ENCODE measurements at places on chromosomes 1 and 21.
A peak's percentile ranks its signal among the peaks of the same experiment; 100 is the strongest.

DNA sequence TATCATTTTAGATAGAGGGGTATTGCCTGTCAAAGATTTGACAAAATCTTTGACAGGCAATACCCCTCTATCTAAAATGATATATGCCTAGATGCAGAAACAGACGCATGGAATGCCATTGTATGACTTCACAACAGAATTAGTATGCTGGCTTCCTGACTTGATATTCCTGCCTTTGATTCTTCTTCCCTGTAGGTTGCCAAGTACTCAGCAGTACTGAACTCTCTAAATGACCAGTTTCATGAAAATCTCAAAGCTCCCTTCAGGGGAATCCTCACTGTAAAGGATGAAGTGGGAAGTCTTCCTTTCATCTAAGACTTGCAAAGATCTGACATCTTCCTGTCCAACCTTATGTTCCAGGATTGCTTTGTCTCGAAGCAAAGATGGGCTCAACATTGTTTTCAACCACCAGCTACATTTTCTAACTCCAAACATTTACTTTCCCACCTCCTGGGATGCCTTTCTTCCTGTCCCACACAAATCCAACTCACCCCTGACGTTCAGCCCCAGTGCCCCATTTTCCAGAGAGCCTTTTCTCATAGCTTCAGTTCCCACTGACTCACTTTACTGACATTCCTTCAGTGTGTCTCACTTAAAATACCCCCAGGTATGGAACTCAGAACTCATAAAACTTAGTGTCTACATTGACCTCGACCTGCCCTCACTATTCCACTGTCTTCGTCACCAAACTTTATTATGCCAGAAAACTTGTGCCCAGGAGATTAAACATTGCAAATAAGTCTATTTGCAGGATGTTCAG, 67.3 kb upstream of the KCNJ6 start:
- peak; percentile 22 for DNase-seq

- peak; percentile 8 for DNase-seq
Observed at GRCh38 chr1:78560811-78561210, 59.4 kb upstream of the IFI44L start.

DNA sequence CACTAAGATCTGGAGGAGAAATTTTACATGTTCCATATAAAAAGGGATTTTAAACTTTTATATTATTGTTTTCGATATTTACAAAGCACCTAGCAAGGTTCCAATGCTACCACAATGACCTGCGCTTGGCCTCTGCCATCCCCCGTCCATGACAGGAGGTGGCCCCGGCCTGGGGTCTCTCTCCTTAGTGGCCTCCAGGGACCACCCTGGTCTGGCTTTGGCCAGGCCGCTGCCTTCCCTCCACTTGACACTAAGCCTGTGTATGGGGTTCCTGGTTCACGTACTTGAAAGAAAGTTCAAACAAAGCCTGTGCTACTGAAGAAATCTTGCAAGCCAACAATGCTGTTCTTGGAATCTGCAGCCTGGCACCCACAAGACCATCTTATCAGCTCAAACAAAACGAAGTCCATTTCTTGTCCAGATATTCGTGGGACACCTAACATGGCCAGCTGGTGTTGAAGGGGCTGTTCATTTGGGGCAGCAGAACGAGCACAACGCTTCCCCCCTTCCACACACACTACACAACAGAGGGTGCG, 12.8 kb downstream of the PRDM15 start:
- DNase-seq = no peak

DNA sequence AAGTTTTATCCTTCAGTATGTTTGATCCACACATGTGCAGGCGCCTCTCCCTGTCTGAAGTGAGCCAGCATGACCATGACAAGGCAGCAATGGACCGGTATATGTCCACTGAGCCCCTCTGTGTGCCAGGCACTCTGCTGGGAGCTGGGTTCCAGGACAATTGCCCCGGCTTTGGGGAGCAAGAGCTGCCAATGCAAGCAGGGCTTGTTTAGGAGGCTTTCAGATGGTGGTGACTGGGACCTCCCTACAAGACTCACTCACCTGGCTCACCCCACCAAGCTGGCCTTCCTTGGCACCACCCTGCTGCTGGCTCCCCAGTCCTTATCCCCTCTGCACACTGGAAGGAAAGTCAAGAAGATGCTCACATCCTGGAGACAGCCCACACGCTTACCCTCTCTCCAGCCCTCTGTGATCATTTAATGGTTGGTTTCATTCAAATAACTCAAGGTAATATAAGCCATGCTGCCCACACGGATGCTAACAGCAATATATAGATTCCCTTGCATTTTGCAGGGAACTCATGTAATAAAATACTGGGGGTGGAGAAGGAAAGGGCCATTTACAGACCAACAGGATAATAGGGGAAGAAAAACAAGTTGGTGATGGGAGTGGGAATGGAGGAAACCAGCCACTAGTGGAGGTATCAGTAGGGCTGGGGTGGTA, 23.6 kb downstream of the KCND3 start:
- DNase-seq = no peak

DNA sequence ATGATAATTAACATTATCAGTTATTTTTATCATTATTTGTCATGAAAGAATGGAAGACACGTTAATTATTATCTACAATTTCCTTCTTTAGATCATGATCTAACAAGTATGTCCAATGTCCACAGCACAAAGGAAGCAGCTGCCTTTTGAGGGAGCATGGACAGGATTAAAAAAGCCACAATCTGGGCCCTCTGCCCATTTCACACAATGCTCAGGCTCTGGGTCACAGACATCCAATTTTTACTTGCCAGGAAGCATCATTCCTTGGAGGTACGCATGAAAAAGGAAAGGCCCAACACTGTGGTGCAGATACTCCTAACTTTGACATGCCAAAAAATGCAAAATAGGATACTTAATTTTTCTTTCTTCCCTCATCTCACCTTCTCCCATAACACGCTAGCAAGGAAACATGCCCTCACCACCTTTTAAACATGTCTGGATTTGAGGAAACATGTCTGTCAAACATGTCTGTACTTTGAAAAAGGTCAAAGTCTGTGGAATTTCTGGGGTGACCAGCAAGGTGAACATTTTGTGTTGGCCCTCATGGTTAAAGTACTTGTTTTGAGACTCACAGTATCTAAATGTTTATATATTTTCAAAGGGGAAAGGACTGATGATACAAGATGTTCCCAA, 40.0 kb downstream of the GADD45A start:
- DNase-seq = peak; percentile 88

DNA sequence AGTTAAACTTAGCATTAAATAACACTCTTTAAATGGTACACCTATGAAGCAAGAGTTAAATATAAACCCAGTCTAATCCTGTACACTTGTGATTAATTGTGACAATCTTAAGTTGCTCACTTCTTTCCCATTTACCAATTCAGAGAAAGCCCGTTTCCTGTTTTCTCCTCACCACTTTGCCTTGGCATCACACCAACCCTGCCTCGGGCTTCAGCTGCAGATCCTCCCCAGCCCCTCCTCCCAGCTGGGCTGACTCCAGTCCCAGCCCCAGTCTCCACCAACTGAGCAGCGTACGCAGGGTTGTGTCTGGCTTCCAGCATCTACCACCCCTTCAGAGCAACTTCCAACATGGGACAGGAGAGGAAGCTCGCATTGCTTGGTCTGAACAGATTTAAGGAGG, 4.1 kb downstream of the PYCR2 start:
- peak; percentile 93 for DNase-seq

DNA sequence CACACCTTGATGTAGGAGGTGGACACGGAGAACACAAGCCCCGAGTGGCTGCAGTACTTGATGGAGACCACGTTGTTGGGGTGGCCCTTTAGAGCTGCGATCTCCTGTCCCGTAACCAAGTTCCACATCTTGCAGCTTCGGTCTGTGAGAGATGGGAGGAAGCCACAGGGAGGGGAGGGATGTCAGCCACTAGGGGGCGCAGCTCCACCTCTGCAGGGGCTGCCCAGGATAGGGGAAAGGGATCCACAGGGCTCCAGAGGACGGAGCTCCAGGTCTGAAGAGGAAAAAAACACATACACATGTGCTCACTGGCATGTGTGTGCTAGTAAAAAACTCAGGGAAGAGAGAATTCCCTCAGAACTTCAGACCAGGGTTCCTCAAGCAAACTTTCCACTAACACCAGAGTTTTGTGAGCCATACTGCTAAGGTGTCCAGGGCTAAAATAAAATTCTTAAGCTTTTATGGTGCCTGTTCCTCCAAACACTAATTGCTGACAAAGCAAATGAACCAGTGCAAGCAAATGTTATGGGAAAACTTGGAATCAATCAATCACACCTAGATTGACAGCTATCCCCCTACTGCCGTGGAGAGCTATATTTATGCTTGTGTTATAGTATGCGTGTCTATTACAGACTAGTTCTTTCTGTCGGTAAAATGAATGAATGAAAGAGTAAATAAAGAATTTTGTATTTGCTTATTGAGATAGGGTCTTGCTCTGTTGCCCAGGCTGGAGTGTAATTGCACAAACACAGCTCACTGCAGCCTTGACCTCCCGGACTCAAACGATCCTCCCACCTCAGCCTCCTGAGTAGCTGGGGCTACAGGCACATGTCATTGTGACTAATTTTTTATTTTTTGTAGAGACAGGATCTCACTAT, 43.7 kb downstream of the KIF21B start:
- peak; percentile 1 for DNase-seq

DNA sequence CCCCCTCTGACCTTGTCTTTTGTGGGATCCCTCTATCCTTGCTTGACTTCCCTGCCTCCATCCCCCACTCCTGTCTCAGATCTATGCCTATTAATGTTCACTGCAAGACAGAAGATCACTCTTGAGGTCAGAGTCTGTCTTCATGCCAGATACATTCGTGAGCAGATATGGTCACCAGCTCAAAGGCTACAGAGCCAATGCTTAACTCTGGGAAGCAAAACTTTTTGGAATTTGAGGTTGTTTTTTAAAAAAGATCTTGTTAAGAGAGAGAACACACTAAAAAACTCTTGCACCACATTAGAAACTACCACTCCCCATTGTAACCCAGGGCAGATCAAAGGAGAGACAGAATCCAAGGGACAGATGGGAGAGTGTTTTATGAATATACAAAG, 17.1 kb upstream of the A3GALT2 start:
- DNase-seq = no peak

DNA sequence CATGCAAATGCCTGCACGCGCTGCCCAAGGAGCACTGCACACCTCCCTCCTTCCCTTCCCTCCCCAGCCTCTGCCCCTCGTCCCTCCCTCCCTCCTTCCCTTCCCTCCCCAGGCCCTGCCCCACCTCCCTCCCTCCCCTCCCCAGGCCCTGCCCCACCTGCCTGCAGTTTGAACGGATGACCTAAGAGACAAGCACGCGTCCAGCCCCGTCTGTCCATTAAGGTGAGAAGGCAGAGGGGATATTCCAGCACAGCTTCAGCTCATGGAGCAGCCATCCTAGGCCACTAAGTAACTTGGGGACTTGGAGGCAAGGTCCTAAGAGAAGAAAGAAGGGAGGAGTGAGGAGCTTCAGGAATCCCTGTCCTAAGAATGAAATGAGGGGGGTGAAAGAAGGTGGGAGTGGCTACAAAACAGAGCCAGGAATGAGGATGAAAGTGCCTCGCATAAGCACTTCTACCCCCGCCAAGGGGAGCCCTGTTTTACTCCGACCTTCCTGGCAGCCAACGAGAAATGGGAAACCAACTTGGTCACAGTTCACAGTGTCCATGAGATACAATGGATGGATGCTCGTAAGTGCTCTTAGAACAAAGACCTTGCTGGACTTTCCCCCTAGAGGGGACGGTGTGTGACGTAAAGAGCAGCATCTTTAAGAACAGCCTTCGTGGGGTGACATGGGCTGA, 21.3 kb upstream of the EFHD2 start:
- no peak for DNase-seq

DNA sequence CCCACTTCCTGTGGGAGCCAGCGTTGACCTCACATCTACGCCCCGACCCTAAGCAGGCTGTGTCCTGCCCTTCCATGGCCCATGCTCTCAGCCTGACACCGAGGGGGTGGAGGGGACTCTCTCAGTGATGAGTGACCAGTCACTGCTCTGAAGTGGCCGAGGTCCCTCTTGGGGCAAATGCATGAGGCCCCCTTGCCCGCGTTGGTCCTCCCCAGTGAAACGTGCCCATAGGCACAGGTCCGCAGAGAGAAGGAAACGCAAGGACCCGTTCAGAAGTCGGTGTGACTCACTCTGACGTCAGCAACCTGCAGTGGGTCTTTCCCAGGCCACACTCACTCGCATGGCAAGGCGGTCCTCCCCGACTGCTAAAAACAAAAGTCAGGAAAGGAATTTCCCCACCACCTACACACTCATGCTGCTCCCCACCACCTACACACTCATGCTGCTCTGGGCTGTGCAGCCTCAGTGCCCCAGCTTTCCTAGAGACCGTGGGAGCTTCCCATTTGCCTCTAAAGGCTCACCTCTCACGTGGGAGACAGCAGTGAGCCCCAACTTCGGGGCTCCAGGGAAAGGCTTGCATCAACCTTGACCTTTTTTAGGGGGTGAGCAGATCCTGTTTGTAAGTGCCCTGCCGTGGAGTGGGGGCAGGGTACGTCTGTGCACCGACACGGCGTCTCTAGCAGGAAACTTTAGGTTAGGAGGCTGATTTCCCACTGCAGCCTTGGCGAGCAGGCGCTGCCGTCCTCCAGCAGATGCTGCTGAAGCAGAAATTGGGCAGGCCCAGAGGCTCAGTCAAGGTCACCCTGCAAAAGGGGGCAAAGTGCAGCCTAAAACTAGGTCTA, 11.4 kb downstream of the UBASH3A start:
- DNase-seq = peak; percentile 83

DNA sequence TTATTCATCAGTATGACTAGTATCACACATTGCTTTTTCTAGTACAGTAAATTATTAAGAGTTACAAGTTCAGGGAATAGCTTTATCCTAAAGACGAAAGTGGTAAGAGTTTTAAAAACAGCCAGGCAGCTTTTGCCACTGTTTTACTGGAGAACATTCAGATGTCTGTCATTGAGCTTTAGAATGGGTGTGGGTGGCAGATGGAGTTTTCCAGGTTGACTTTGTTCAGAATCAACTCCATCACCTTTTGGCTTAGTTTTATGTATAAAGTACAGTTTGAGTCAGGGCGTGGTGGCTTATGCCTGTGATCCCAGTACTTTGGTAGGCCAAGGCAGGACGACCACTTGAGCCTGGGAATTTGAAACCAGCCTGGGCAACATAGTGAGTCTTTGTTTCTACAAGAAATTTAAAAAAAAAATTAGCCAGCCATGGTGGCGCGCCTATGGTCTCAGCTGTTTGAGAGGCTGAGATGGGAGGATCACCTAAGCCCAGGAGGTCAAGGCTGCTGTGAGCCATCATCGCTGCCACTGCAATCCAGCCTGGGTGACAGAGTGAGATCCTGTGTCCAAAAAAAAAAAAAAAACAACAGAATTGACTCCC, 29.9 kb upstream of the PLEKHM2 start:
- DNase-seq = no peak

- DNase-seq = no peak
Observed at GRCh38 chr1:156895927-156896326, 2.4 kb downstream of the PEAR1 start.
